T47D (cell line): ENCODE measurements at places on chromosomes 5 and 9.
A peak's percentile ranks its signal among the peaks of the same experiment; 100 is the strongest.

- no peak for DNase-seq
Measured at GRCh38 chr9:137013571-137013940, 14.5 kb downstream of the ABCA2 start.

GRCh38 chr5:167968837-167969236 lies 322.6 kb upstream of the WWC1 start:
- no peak for DNase-seq

- no peak for DNase-seq
Measured at GRCh38 chr5:168531987-168532864, 3.1 kb downstream of the FBLL1 start.

DNA sequence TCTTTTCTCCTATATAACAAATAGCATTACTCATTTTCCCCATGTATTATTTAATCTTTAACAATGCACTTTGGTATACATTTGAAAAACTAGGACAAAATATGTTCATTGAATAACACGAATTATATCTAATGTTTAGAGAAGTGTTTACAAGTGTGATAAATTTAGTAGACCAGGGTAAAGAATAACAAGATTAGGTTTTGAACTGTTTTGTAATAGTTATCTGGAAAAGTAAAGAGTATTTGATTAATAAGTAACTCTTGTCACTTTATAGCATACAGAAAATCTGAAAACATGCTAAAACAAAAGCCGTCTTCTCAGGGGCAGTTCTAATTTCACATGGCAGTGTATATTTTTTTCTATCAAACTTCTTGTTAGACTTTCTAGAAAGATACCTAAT lies 58.5 kb downstream of the PPIC start:
- DNase-seq: no peak

GRCh38 chr5:170821257-170821800 lies 37.8 kb downstream of the GABRP start:
- peak; percentile 15 for DNase-seq

DNA sequence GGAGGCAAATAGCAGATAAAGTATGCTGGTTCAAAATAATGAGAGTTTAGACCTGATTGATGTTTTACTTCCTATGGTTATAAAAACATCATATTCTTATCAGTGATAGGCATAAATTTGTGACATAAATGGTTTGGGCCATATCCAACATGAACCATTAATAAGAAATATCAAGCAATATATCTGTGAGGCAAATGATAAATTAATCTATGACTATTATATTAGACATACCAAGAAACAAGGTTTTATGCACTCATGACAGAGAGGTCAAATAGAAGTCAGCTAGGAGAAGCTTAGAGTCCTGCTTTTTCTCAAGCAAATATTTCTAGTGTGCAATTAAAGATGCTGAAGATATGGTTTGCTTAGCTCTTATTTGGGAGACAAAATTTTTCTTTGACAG lies 10.4 kb downstream of the SMIM3 start:
- no peak for DNase-seq

- peak; percentile 25 for DNase-seq
Measured at GRCh38 chr5:74866596-74867162, 492 bp upstream of the FAM169A start.

DNA sequence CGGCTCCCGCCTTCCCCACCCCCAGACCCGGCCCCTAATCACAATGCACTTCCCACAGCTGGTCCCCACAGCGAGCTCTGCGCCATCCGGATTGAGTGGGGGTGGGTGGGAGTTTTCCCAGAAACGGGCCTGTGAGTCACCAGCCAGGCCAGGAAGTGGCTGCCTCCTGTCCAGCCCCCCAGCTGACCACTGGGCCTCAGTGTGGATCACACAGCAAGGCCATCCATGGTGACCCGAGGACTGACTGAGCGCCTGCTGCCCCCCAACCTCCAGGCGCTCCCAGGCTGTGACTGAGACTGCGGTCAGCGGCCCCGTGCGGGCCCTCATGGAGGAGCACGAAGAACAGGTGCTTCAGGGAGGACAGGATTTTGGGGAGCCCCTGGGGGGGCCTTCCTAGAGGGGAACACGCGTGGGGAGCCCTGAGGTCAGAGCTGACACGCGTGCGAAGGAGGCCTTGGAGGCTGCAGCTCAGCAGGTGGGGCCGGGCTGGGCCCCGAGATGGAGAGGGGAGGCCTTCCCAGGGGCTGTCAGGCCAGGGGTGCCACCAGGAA lies 48.3 kb upstream of the EGFL7 start:
- DNase-seq: no peak

DNA sequence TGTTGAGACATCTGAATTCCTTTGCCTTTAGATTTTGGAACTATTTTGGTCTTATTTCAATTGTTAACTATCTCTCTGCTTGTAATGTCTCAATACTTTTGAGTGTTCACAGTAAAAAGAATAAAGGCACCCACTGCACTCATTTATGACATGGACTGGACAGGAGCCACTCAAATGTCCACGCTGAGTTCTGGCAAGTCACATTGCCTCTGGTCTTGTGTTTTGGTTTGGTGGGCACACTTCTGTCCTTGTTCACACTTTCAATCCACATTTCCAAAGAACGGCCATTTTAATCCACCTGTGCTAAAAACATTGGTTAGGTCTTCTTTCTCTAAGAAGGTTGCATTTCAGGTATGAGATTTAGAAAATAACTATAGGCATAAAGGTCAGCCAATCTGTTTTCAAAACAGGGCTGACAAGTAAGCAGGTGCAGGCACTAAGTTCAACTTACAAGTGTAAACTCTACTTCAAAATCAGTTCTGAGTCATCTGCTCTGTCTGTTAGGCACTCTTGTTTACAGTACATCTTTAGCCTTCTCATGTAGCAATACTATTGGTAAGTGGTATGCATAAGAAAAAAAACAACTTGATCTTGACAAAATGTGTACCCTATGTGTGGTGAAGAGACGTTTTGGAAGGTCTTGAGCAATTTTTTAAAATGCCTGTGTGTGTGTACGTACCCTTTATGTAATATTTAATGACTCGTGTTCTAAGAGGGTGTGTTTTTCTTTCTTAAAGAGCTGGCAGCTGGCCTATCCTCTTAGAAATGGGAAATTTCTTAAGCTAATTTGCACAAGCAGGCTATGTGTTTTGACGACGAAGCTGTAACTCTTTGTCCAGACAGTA lies 31.5 kb upstream of the ZFAND5 start:
- peak; percentile 13 for DNase-seq

- DNase-seq: peak; percentile 79
Measured at GRCh38 chr5:149371296-149371962, 7.7 kb downstream of the IL17B start.

- DNase-seq: no peak
Measured at GRCh38 chr9:16294133-16294770, 576.2 kb downstream of the BNC2 start.

GRCh38 chr9:131370638-131371037 lies 23.2 kb upstream of the PRRC2B start:
- no peak for DNase-seq

GRCh38 chr9:122816163-122816867 lies 12.1 kb downstream of the PDCL start:
- no peak for DNase-seq

DNA sequence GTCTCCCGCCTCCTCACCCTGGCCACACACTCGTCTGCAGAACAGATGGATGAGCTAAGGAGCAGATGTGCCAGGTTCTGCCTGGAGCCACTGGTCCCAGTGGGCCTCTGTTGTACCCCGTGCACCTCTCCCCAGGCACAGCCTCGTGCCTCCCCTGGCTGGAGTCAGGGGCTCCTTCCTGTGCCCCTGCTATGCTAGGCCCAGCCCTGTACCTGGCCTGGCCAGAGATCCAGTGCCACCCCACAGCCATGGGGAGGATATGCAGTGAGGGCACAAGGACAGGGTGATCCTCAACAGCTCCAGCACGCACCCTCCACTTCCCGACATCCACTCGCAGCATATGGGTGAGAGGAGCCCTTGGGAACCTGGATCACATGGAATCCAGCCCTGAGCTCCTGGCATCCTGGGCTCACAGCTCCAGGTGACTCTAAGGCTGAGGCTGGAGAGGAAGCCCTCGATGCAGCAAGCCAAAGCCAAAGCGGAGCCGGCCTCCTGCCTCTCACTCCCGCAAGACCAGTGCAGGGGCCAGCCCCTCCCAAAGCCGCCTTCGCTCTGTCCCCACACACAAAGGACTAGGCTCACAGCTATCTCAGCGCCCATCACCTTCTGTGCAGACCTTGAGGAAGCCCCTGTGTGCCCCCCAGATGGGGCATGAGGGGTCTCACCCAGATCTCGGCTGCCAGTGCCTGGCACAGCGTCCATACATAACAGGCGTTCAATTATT lies 23.7 kb upstream of the ADAMTS2 start:
- no peak for DNase-seq

- DNase-seq: peak; percentile 89
Measured at GRCh38 chr9:136847088-136847825, 2.0 kb upstream of the PHPT1 start.

- no peak for DNase-seq
Measured at GRCh38 chr5:17174965-17175364, 42.5 kb upstream of the BASP1 start.
